ENCODE measurements at places on chromosomes 1 and 21.

GRCh38 chr1:79283451-79283850 lies 276.9 kb upstream of the ADGRL4 start:
- no peak for DNase-seq

DNA sequence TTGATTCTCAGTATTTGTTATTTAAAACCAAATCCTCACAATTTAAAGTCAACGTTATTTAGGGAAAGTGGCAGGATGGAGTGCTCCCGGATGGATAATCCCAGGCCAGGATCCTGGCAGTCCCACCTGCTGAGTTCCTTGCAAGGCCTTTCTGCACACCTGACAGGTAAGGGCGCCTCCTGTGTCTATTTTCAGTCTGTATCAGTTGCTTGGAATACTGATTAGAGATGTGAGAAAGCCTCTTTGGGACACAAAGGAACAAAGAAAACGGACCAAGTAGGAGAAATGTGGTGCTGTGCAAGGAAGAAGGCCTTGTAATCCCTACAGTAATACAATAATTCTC lies 12.2 kb downstream of the STYXL2 start:
- DNase-seq, result no peak

DNA sequence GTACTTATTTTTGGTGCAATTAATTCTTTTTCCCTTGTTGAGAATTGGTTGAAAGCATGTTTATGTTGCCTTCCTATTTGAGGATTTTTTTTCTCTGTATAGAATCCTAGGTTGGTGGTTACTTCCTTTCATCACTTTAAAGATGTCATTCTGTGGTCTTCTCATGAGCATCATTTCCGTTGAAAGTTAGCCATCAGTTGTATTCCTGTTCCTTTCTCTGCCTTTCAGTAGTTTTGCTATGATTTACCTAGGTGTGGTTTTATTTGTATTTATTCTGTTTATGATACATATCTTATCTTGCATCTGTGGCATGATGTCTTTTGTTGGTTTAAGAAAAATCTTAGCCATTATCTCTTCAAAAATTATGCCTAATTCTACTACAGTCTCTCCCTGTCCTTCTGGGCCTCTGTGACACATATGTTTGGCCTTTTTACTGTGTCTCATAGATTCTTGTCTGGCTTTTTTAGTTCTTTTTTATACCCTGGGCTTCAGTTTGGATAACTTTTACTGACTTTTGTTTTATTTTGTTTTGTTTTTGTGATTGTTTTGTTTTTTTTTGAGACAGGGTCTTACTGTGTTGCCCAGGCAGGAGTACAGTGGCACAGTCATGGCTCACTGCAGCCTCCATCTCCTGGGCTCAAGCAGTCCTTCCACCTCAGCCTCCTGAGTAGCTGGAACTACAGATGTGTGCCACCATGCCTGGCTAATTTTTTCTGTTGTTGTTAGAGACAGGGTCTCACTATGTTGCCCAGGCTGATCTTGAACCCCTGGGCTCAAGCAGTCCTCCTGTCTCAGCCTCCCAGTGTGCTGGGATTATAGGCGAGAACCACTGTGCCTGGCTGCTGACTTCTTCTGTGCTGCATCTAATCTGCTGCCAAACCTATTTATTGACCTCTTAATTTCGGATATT lies 24.1 kb downstream of the PTGFRN start:
- DNase-seq, result no peak

- DNase-seq, result no peak
These were observed 5.7 kb upstream of the TRAF5 start for GRCh38 chr1:211320980-211321379.

GRCh38 chr1:119682141-119682540 lies 29.6 kb upstream of the PHGDH start:
- DNase-seq, result no peak

GRCh38 chr1:186491336-186491735 lies 30.4 kb upstream of the PDC start:
- no peak for DNase-seq

DNA sequence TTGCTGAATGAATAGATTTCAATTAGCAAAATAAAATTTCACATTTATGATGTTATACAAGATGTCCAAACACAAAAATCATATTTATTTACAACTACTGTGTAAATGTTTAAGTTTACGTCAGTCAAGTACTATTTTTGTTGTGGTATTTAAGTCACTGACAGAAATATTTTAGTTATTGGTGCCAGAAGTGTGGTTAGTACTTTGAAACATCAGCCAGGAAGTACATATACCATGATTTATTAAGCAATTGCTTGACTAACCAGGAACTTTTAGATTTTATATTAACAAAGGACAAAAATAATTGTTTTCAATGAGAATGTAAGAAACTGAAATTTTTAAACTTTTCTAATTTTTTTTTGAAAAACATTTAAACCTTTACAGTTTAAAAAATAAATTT lies 2.4 kb upstream of the FCRL4 start:
- no peak for DNase-seq

DNA sequence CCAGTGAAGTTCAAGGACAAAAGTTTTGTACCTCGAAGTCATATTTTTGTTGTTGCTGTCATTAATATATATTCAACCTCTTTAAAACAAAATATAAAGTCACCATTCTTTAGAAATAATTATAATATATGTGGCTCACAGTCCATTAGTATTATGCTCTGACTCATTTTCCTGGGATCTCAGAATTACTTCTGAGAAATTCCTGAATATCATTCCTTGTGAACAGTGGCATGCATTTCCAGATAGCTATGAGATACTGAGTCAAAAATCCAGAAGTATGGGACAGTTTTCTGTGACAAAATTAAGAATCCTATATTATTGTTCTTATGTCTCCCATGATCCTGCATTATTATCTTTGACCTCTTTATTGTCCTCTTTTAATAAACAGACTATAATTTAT lies 13.8 kb upstream of the RGS21 start:
- DNase-seq, result no peak

DNA sequence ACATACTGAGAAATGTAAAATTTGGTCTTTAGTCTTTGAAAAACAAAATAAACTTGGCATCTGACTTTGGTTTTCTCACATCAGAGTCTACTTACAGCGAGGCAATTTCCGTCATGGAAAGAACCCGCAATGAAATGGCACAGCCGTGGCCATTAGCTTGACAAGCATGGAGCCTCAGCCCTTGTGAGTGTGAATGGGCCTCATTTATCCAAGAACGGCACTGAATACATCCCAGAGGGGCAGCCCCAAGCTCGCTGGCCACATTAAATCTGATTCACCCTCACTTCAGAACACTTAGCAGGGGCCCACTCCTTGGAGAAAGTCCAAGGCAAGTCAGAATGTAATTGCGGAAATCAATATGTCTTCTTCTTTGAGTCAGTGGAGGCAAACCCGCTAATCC lies 64.8 kb downstream of the ERG start:
- no peak for DNase-seq

DNA sequence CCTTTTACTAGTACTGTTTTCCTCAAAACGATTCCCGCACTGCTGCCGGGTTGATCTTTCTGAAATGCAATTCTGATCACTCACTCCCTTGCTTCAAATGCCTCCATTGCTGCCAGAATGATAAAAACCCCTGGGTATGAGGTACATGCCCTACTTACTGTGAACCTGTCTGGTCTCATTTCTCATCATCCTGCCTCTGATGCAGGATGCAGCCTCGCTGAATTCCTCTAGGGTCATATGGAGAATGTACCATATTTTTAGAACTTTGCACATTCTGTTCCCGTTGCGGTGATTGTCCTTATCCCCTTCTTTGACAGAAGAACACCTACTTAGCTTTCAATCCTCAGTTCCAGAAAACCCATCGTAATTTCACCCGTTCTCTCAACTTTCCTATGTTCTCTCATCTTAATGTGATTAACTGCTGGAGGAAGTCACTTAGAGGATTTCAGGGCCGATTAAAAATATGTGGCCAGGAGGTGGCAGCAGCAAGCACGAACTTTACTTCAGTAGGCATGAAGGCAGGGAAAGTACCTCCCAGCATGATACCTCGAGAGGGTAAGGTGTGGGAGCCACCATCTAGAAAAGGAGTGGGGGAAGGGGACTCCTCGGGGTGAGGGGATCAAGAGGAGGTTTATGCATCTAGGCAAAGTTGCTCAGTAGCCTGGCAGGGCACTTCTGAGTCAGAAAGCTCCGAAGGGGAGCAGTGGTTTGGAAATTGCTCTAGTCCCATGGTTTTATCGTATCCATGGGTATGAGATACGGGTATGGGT lies 361.5 kb upstream of the ZP4 start:
- no peak for DNase-seq

DNA sequence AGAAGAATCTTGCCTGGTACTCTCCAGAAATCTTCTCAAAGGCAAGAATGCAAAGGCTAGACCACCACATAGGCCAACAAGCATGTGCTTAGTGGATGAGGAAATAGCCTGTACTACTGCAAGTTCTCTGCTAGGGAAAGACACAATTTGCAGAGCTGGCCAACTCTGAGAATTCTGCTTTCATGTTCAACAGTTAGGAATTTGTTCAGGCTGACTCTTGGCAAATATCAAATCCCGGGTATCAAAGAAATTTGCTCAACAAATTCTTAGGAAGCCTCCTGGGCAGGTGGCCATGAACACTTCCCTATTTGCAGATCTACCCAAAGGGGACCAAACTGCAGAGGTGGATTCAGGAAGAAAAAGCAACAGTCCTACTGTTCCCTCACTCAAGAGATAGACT lies 15.0 kb upstream of the H3-3A start:
- DNase-seq, result no peak

DNA sequence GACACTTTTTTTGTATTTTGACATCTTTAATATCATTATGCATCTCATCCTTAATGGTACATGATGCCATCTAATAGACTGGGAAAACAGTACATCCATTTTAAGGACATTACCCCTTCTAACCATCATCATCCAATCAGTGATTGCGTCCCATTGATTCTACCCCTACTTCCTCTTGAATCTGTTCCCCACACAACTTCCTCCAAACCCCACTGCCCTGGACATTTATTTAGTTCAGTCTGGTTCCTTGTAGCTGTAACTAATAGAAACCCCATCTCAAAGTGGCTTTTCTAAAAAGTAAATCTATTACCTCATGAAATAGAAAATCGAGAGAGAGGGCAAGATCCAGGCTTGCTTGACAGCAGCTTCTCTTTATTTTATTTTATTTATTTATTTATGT lies 2.1 kb upstream of the ITLN1 start:
- no peak for DNase-seq

DNA sequence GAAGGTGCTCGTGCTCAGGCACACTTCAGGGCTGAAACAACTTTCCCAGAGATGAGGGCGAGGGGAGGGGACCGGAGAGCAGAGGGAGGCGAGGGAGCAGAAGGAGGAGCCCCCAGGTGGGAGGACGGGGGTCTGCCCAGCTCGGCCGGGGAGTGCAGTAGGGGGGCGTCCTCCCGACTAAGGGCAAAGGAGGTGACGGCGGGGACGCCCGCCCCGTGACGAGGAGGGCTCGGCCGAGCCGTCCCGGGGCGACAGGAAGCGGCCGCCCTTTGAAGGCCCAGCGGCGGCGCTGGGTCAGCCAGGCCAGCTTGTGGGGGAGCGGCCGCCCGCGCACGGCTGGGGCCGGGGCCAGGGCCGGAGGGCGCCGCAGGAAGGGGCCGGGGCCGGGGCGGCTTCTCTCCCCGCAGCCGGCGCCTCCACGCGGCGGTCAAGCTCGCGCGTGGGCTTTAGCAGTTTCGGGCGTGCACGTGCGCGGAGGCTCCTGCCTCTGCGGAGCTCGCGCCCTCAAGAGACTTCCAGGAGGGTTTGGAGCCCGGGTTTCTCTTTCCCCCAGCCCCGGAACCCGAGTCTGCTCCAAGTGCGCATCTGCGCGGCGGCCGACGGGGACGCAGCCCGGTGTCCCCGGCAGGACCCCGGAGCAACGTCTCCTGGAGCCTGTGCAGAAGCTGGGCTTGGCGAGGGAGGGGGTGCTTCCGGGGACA lies 100.8 kb upstream of the SLC45A1 start:
- no peak for DNase-seq

GRCh38 chr1:8004113-8004802 lies 21.9 kb downstream of the ERRFI1 start:
- no peak for DNase-seq

DNA sequence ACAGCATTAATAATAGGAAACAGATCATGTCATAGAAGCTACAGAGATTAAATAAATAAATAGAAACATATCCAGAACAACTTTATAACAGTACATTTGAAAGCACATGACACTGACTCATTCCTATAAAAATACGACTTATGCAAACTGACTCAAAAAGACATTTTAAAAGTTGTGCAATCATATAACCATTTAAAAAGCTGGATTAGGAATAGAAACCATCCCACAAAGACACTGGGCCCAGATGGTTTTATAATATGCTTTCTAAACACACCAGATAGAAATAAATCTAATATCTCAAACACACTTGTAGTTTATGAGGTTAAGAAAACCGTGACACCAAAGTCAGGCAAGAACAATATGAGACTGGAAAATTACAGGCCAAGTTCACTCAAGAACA lies 47.6 kb downstream of the MATN1 start:
- no peak for DNase-seq

GRCh38 chr1:14986168-14986567 lies 167.4 kb upstream of the TMEM51 start:
- DNase-seq, result no peak

DNA sequence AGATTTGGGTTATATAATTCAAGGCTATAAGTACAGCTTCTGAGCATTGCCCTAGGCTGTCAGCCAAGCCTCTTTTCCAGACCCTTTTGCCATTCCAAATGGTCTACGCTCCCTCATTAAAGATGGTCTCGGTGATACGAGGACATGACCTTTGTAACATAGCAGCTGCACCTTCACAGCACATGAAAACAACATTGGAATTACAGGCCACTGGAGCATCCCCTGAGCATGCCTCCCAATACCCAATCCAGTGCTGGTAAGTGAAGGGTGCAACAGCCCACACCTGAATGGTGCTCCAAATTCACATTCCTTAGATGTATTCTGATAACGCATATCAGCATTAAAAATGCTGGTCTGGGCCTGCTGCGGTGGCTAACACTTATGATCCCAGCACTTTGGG lies 20.1 kb upstream of the PTPRF start:
- DNase-seq, result no peak

GRCh38 chr1:57327336-57327735 lies 96.5 kb downstream of the DAB1 start:
- DNase-seq, result no peak

DNA sequence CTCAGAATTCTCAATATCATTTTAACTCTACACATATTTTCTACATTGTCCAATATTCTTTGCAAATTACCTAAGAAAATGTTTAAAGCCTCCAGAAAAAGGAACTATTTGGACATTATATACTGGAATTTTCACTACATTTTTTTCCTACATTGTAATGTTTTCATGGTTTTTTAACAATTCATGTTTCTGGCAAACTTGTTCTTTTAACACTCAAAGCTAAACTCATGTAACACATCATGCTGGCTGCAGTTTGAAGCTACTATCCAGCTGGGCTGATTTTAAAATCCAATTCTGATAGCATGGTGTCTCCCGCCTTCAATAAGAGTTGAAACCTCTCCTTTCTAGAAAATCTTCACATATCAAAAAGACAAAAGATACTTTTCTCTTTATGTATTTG lies 52.0 kb downstream of the TGFBR3 start:
- no peak for DNase-seq

- DNase-seq, result no peak
These were observed 128.6 kb upstream of the HOOK1 start for GRCh38 chr1:59686170-59686569.

- peak; percentile 24 for DNase-seq
These were observed 511 bp downstream of the DNTTIP2 start for GRCh38 chr1:93878501-93878888.

- DNase-seq, result no peak
These were observed 107.9 kb downstream of the S1PR1 start for GRCh38 chr1:101344745-101345144.

Measured in activated naive CD4-positive, alpha-beta T cell (primary cell).